ENCODE measurements at places on chromosomes 12 and 14.

- DNase-seq = no peak
These were observed 467 bp upstream of the JAG2 start for GRCh38 chr14:105168979-105169507.

DNA sequence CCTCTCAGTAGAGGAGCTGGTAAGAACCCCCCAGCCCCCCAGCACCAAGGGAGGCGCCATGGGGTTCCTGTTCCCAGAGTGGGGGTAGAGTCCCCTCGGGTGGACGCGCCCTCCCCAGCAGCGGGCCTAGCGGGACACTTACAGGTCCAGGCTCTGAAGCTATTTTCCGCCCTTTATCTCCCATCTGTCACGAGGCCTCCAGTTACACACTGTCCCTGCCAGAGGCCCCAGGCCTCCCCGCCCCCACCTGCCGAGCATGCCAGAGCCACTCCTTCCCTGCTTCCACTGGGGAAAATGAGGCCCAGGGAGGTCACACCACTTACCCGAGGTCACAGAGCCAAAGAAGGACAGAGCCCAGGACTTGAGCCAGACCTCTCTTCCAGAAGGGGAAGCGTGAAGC is 3.1 kb downstream of the C14orf180 start:
- DNase-seq = no peak

GRCh38 chr12:122788387-122788786 is 14.0 kb downstream of the CCDC62 start:
- no peak for DNase-seq

DNA sequence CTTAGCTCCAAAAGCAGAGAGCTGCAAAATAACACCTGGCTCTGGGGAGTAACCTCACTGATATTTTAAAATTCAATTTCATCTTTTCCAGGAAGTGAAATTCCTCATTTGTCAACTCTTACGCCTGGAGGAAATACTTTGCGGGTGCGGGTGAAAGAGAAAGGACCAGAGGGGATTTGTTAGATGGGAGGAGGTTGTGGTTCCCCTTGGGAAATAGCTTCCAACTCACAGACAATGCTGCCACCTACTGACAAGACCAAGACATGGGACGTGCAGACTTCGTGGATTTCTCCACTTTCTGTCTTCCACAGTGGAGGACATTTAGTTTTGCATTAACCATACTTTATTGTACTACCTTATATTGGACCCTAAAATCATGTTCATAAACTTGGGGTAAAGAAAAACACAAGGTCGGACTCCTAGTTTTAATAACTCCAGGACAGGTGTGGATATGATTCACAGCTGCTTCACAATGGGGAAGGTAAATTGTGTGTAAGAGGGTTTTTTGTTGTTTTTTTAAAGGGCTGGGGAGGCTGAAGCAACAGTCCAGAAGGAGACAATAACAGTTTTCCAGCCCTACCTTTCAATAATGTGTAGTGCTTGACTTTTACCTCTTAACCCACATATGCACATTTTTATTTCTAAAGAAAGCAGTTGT is 10.8 kb downstream of the FBXL14 start:
- peak; percentile 47 for DNase-seq

GRCh38 chr12:117037289-117038022 is 61.8 kb downstream of the TESC start:
- no peak for DNase-seq

Data from activated CD4-positive, CD25-positive, alpha-beta regulatory T cell treated with anti-CD3 and anti-CD28 coated beads, Interleukin-2, amount 50 U/mL, for 16 hours (primary cell).